ENCODE measurements at places on chromosomes 16 and 17.

- no peak for DNase-seq
Measured at GRCh38 chr17:17789410-17789809, 47.4 kb downstream of the SREBF1 start.

- peak; percentile 80 for DNase-seq
Measured at GRCh38 chr17:27226611-27227230, 67.2 kb upstream of the WSB1 start.

DNA sequence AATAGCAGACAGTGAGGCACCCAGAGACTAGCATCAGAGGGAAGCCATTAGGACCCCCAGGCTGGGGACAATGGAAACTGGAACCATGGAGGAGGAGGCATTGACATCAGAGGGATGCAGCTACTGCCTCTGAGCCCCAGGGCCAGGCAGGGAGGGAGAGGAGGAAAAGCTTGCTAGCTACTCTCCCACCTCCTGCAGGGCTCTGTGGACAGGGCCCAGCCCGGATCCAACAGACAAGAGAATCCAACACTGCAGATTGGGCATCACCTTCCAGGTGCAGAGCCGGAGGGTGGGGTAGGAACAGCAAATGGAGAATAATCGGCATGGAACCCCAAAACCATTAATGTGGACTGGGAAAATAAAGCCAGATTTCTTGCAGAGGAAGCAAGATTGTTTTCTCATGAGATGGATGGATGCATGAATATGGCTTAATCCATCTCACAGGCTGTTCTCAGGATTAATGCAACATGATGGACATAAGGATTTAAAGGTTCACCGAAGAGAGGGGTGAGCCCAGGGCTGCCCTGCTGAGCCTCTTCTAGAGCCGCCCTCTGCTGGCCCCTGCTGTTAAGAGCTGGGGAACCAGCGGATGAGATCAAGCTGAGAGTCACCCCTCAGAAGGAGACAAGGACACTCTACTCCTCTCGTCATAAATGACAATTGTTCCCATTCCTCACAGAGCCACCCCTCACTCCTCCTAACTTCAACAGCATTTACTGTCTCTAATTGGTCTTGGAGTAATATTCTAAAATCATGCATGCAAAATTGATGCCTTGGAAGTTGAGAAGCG is 48.8 kb downstream of the DNAH3 start:
- peak; percentile 54 for DNase-seq

- DNase-seq: no peak
Measured at GRCh38 chr16:8647721-8648318, 26.3 kb downstream of the METTL22 start.

DNA sequence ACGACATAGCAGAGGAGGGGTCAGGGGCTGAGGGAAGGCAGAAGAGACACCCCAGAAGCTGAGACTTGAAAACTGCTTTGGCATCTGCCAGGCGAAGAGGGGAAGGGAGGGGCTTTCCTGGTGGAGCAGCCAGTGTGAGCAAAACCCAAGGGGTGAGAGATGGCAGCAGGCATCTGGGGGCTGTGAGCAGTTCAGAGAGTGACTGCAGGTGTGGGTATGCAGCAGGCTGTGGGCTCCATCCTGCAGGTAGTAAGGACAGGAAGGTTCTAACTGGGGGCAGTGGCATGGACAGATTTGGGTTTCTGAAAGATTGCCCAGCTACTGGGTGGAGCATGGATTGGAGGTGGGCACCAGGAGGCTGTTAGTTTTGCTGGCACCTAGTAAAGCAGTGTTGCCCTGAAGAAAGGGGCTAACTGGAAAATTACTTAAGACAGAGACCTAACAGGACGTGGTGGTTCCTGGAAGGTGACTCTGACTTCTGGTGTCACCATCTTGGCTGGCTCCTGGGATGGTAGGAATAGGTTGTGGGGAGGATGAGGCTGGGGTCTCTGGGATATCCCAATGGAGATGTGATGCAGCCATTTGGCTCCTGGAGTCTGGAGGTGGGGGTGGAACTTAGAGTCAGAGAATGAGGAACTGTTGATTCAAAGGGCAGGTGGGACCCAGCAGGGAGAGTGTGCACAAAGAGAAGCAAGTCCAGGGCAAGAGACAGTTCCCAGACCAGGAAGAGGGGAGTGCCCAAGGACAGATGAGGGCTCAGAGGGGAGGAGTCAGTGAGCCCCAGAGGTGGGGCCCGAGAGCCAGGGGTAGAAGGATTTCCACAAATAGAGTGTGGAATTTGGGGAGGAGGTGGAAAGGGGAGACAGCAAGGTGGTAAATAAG is 11.2 kb downstream of the BCL7C start:
- no peak for DNase-seq

- no peak for DNase-seq
Measured at GRCh38 chr16:842711-843560, 42.4 kb upstream of the GNG13 start.

DNA sequence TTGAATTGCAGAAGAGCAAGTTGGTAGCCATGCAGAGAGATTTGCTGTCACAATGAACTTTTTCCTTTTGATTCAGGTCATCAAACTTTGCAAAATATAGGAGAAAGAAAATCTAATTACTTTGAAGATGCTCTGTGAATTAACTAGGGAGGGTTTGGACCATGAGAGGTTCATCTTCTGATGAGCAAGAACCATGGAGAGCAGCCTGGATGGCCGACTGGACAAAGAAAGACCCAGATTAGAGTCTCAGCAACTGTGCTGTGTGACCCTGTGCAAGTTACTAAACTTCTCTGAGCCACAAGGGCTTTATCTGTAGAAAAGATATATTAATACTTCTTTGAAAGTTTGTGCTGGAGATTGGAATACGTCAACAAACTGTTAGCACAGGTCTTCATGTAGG is 122.6 kb upstream of the ADAMTS18 start:
- no peak for DNase-seq

- DNase-seq: no peak
Measured at GRCh38 chr17:66975614-66976378, 11.3 kb downstream of the CACNG4 start.

- DNase-seq: no peak
Measured at GRCh38 chr16:88748364-88748763, 36.7 kb downstream of the PIEZO1 start.

DNA sequence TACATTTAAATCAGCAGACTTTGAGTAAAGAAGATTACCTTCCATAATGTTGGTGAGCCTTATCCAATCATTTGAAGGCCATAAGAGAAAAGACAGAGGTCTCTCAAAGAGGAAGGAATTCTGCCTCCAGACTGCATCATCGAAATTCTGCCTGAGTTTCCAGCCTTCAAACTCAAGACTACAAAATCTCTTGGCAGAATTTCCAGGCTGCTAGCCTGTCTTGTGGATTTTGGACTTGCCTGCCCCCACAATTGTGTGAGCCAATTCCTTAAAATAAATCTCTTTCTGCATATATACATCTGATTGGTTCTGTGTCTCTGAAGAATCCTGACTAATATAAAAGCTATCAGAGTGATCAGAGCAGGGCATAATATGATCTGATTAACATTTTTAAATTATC is 216.6 kb upstream of the CPHXL start:
- no peak for DNase-seq

GRCh38 chr17:51161541-51161940 is 4.7 kb upstream of the NME2 start:
- DNase-seq: no peak

DNA sequence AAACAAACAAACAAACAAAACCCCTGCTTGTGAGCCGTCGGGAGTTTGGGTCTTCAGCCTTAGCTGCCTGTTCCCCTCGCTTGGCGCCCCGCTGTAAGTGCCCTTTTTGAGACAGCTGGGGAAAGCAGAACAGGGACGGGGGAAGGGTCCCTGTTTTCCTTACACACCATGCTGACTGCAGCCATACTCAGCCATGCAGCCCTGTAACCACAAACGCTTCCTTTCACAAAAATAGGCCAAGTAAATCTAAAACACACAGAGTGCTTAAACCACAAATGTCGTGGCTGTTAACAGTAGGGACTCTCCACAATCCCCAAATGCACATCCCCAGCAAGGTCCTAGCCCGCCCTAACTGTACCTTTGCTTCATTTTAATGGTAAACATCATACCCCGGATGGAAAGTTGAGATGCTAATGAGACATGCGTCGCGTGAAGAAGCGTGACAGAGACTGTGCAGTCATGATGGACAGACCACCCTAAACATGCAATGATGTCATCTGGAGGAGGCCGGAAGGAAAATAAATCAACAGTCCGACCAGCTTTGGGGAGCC is 129.9 kb downstream of the MGAT5B start:
- DNase-seq: no peak

GRCh38 chr16:76818606-76819181 is 372.3 kb upstream of the MON1B start:
- DNase-seq: peak; percentile 5

GRCh38 chr16:67394155-67395104 is 1.1 kb upstream of the TPPP3 start:
- DNase-seq: no peak

DNA sequence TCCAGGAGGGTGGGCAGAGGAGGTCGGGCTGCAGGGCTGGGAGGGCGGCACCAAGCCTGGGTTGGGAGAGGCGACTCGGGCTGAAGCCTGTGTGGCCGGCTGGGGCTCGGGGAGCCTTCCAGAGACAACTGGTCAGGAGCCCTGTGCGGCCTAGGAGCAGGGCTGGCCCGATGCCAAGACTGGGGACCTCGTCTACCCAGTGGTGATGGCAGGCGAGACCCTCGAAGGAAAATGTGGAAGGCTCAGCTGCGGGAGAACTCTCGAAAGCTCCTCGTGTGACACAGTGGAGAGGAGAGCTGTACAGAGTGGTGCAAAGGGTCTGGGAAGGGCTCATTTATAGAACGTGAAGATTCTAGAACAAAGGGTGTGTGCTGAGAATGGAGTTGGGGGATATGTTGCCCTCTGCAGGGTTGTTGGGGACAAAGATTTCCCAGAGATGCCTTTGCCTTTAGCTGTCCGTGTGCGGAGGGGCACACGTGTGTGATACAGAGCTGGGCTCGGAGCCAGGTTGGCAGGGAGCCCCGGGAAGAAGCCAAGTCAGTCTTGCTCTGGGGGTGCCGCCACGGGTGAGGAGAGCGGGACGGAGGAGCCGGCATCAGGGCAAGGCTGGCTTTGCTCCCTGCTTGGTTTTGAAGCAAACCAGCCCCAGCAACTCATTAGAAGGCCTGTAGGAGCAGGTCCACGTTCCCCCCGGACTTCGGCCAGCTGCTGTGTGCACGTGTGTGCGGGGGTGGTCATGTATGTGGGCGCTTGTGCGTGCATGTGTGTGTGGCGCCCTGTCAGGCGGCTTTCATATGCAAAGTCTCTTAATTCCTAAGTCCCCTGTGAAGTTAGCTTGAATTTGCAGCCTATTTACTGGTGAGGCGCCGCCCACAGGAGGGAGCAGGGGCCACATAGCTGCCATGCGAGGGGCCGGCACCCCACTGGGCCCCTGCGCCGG is 132.4 kb upstream of the CHMP6 start:
- peak; percentile 90 for DNase-seq

- DNase-seq: peak; percentile 81
Measured at GRCh38 chr17:40224718-40225550, 5.8 kb downstream of the WIPF2 start.

- DNase-seq: no peak
Measured at GRCh38 chr17:4189280-4189679, 46.3 kb downstream of the CYB5D2 start.

- DNase-seq: peak; percentile 85
Measured at GRCh38 chr16:75402159-75402820, 31.0 kb downstream of the CFDP1 start.

GRCh38 chr16:5461141-5461540 is 363.5 kb upstream of the EEF2KMT start:
- no peak for DNase-seq

DNA sequence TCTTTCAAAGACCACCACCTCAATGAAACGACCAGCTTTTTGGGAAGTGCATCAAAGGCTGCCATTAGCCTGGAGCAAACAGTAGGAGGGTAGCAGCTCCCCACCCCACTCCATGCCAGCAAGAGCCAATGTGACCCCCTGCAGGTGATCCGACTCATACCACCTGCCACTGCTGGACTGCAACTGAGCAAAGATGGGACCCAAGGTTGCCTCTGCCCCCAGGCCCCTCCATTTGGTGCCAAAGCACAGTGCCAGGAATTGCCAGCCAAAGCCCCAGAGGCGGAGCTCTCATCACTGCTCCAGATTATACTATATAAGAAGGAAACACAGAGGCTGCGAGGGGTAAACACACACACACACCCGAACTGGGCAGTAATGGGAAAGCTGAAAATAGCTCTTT is 8.3 kb downstream of the PITPNM3 start:
- no peak for DNase-seq

DNA sequence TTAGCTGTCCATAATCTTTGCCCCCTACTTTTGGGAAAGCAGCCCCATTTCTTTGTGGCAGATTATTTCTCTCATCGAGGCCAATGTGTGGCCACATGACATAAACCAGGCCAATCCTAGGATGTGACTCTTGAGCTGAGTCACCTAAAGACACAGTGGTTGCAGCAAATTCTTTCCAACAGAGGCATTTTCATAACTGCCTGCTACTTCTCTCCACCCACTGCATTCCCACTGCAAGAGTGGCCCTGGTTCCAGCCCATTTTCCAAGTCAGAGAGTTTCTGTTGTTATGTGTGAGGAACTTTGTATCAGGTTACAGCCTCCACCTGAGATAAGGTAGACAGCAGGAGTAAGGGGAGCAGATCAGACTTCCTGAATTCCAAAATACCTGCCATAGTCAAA is 195.2 kb downstream of the RGS9 start:
- peak; percentile 15 for DNase-seq

DNA sequence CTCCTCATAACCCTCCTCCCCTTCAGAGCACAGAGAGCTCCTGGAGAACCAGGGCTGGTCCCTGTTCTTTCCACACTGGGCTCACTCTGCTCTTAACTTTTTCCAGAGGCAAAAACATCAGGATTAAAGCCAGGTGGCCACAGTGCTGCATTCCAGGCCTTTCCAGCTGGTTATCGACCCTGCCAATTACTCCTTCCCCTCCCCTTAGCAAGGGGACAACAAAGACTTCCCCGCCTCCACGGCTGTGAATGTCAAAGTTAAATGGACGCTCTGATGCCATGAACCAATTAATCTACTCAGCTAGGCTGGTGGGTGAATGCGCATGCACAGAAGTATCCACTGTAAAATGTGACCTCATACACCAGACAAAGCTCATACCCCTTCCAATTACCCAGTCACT is 23.1 kb downstream of the ACLY start:
- DNase-seq: no peak

GRCh38 chr16:68187505-68187904 is 48.4 kb downstream of the ESRP2 start:
- DNase-seq: no peak

GRCh38 chr16:4489030-4489429 is 12.8 kb downstream of the HMOX2 start:
- peak; percentile 83 for DNase-seq

- peak; percentile 86 for DNase-seq
Measured at GRCh38 chr17:43006639-43007551, at the start of gene IFI35. Gene IFI35 (plus strand): TSS chr17:43006784. CDS start chr17:43006948, 164 bp downstream.

- DNase-seq: no peak
Measured at GRCh38 chr16:10940501-10941079, 1.7 kb downstream of the DEXI start.

- no peak for DNase-seq
Measured at GRCh38 chr16:81652798-81653505, 126.1 kb upstream of the PLCG2 start.

All from cardiac fibroblast (primary cell).